ENCODE measurements at places on chromosomes 12 and 14. TPM values are rescaled to one million over a fixed set of nuclear protein-coding genes. Genes with fewer than 3 reads are reported as not detected.

NANOG gene
- 0.17 TPM for total RNA-seq

NEUROD4 gene
- total RNA-seq, result not detected

KTN1 gene
- 84.1 TPM for total RNA-seq

OAS2 gene
- 8.8 TPM for total RNA-seq

RAB5B gene
- total RNA-seq, result 44.0 TPM

GRCh38 chr12:115870021-115870420, 407.5 kb downstream of the MED13L start:
- no peaks in the 10 kb centered on the region for H3K4me1 ChIP-seq
- no peaks in the 10 kb centered on the region for H3K36me3 ChIP-seq
- no peaks in the 10 kb centered on the region for H3K27me3 ChIP-seq
- no peak for DNase-seq
- H3K4me3 ChIP-seq, result no peak overlapping the region

GRCh38 chr12:31274520-31275300, 51.2 kb downstream of the SINHCAF start:
- H3K4me1 ChIP-seq, result no peaks in the 10 kb centered on the region
- no peak overlapping the region for H3K4me3 ChIP-seq
- no peak overlapping the region for H3K27ac ChIP-seq
- no peaks in the 10 kb centered on the region for H3K36me3 ChIP-seq
- DNase-seq, result no peak
- no peaks in the 10 kb centered on the region for H3K27me3 ChIP-seq

- H3K27me3 ChIP-seq, result no peaks in the 10 kb centered on the region
- peaks cover 15% of the 10 kb centered on the region for H3K4me1 ChIP-seq
- H3K27ac ChIP-seq, result peak within 1 kb of the TSS; percentile 89
- H3K4me3 ChIP-seq, result peak within 1 kb of the TSS; percentile 93
- no peaks in the 10 kb centered on the region for H3K36me3 ChIP-seq
- peak; percentile 91 for DNase-seq
Measured at GRCh38 chr12:49367381-49368239, at the start of gene SPATS2. Gene SPATS2 (plus strand): TSS chr12:49367462. CDS start chr12:49461013, 93,551 bp downstream.

DNA sequence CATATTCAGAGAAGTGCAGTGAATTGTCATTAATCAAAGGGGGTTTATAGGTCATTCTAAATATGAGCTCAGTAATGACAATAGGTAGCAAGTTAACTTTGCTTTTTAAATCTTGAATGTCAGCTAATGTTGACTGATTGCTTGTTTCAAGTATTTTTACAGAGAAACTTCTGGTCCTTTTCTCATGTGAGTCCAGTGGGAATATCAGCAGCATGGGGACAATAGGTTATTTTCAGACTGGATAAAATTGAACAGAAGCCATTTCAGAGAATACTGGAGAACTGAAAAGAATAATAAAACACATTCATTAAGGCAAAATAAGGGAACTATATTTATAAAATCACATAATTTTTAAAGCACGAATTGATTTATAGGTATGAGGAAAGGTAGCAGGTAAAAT, 78.7 kb downstream of the FUT8 start:
- no peaks in the 10 kb centered on the region for H3K4me1 ChIP-seq
- no peak overlapping the region for H3K27ac ChIP-seq
- DNase-seq, result no peak

DNA sequence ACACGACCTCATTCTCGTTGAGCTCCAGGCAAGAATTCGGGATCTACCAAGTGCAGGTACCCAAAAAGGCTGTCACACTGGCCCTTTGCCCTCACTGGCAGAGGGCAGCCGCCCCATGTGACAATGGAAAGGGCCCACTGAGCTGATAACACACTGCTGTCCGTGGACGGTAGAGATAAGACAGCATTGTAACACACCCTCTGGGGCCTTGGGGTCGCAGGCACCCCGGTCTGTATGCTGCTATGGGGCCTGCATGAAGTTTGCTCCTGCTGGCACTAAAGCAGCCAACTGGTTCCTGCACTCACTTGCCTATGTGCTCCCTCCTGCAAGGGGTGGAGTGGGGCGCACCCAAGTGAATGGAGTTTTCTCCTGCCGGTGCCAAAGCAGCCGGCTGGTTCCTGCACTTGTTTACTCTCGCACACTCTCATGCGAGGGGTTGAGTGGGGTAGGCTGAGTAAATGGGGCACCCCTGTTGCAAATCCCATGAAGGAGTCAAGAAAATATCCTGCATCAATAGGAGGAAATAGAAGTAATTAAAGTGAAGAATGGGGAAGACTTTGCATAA, 477.9 kb downstream of the ATP23 start:
- no peaks in the 10 kb centered on the region for H3K36me3 ChIP-seq
- no peaks in the 10 kb centered on the region for H3K27me3 ChIP-seq
- H3K4me3 ChIP-seq, result no peak overlapping the region
- peak; percentile 36 for DNase-seq
- H3K4me1 ChIP-seq, result no peaks in the 10 kb centered on the region

DNA sequence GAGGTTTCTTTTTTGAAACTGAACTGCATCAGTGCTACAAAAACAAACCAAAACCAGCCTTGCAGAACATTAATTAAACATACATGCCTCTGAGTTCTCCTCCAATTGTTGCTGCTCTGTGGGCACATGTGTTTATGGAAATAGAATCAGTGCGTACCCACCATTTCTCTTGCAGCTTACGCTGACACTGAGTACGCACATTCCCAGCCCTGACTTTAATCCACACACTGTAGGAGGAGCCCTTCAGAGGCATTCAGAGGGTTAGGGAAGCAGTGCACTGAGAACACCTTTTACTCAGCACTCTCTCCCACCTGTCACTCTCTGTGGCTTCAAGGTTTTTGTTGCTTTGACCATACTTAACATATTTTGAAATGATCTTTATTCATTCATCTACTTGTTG, 250.5 kb upstream of the PWP1 start:
- no peak overlapping the region for H3K4me3 ChIP-seq
- no peaks in the 10 kb centered on the region for H3K27me3 ChIP-seq
- no peak overlapping the region for H3K27ac ChIP-seq
- H3K36me3 ChIP-seq, result no peaks in the 10 kb centered on the region

- H3K36me3 ChIP-seq, result no peaks in the 10 kb centered on the region
- no peaks in the 10 kb centered on the region for H3K27me3 ChIP-seq
- peak overlapping the region; percentile 73 for H3K4me3 ChIP-seq
- DNase-seq, result no peak
- peaks cover 9% of the 10 kb centered on the region for H3K4me1 ChIP-seq
Measured at GRCh38 chr12:47773858-47774580, 981 bp downstream of the SLC48A1 start.

GRCh38 chr12:131454418-131455217, 256.3 kb upstream of the SFSWAP start:
- H3K27me3 ChIP-seq, result no peaks in the 10 kb centered on the region
- H3K4me3 ChIP-seq, result no peak overlapping the region
- H3K4me1 ChIP-seq, result no peaks in the 10 kb centered on the region
- H3K36me3 ChIP-seq, result no peaks in the 10 kb centered on the region
- no peak overlapping the region for H3K27ac ChIP-seq
- DNase-seq, result peak; percentile 47

GRCh38 chr14:57610631-57611030, 117.0 kb upstream of the CCDC198 start:
- no peaks in the 10 kb centered on the region for H3K4me1 ChIP-seq
- no peaks in the 10 kb centered on the region for H3K36me3 ChIP-seq

GRCh38 chr14:35297706-35298105, 5.5 kb downstream of the PSMA6 start:
- H3K4me3 ChIP-seq, result no peak overlapping the region
- no peaks in the 10 kb centered on the region for H3K36me3 ChIP-seq
- no peaks in the 10 kb centered on the region for H3K27me3 ChIP-seq
- H3K27ac ChIP-seq, result no peak overlapping the region
- peaks cover 12% of the 10 kb centered on the region for H3K4me1 ChIP-seq

GRCh38 chr12:96360550-96360949, 39.7 kb downstream of the CDK17 start:
- no peak for DNase-seq
- H3K4me3 ChIP-seq, result no peak overlapping the region

DNA sequence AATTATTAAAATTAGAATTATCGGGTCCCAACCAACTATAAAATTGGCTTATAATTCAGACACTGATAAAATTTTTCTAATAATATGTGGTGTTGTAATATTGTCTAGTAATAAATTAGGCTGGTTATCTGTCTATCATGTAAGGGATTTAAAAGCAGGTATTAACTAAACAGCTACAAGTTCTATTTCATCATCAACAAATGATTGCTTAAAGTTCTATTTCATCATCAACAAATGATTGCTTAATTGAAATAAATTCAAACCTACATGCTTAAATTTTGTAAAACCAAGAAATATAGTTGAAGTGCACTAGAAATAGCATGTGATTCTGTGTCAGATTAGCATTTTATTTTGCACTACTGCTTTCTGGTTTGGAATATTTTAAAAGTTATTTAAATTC, 34.1 kb downstream of the SLCO1A2 start:
- no peaks in the 10 kb centered on the region for H3K36me3 ChIP-seq
- H3K27ac ChIP-seq, result no peak overlapping the region
- no peaks in the 10 kb centered on the region for H3K27me3 ChIP-seq
- no peak for DNase-seq

Measured in liver (tissue), 10 donors.